T-helper 22 cell (primary cell): ENCODE measurements at places on chromosomes 5 and 9.

DNA sequence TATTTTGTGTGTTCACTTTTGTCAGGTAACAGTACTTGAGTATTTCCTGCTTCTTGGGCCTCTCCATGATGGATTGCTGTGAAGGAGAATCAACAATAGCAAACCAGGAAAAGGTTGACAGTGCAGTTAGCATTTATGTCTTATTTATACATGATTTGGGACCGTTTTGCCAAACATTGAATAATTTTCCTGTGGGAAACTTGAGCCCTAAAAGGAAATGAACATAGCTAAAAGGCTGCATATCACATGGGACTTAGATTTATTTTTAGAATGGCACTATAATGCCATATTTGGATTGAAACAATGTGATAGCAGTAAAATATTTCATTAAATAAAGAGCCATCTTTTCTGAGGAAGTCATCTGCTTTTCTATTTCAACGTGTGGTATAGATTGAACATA is 15.3 kb downstream of the GPR21 start:
- no peak for DNase-seq

DNA sequence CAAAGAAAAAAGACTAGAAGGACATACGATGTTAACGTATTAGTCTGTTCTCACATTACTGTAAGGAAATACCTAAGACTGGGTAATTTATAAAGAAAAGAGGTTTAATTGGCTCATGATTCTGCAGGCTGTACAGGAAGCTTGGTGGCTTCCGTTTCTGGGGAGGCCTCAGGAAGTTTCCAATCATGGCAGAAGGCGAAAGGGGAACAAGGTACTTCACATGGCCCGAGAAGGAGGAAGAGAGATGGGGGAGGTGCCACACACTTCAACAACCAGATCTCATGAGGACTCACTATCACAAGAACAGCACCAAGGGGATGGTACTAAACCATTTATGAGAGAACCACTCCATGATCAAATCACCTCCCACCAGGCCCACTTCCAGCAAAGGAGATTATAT is 110.1 kb downstream of the CARTPT start:
- no peak for DNase-seq

- DNase-seq = no peak
These were observed 209.5 kb upstream of the TARS1 start for GRCh38 chr5:33231214-33231710.

- no peak for DNase-seq
These were observed 141.4 kb downstream of the AOPEP start for GRCh38 chr9:94867842-94868312.

DNA sequence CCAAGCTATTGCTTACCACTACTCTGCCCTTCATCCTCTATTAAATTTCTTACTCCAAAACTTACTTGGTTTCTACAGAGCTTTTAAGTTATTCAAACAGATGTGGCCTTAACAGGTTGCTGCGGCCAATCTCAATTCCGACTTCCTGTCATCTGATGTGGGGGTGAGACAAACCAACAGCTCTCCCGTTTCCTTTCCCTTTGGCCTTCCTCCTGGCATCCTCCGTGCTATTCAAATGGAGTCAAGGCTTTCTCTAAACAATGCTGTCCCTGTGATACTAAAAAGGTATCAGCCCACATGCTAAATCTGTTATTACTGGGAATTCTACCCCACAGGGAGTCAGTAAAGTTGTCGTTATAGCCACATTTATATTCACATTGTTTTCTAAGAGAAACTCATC is 11.8 kb downstream of the RBM18 start:
- DNase-seq = no peak

DNA sequence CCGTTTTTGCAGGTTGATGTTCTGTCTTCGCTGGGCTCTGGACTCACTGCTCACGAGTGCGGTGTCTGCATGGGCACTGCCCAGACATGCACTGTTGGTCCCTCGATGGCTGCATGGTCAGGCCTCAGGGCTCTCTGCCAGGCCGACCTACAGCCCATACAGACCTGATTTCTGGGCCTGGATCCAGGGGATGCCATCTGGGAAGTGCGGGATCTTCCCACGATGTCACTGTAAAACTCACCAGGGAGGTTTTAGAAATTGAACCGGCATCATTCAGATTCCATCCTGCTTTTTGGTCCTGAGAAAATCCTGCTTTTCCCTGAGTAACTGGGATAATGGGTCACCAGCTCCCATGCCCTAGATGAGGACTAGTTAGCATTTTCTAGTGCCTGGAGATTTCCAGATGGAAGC is 9.1 kb downstream of the S1PR3 start:
- no peak for DNase-seq

DNA sequence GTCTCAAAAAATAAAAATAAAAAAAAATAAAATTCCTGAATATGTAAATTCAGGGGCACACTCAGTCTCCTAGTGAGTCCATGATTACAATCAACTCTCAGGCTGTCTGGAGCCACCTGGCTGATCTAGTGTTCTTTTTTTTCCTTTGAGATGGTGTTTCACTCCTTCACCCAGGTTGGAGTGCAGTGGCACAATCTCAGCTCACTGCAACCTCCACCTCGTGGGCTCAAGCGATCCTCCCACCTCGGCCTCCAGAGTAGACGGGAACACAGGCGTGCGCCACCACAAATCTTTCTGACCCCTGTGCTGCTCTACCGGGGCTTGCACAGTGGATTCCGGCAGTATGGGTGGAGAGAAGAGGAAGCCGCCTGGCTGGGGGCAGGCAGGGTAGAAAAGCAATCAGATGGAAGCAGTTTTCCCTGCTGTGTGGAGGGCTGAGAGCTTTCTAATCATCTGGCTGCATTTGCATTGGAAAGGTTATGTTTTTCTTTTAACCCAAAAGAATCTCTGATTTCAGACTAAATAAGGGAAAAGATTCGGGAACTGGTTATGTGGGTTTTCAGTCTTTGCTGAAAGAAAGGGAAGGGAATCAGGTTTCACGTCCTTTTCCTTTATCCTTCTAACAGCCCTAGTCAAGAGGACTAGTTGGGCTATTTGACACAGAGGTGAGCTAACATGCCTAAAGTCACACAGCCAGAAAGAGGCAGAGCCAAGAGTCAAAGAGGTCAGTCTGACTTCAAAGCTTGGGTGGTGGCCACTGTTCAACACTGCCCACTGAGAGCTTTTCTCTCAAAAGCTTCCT is 26.3 kb upstream of the CORO2A start:
- no peak for DNase-seq

GRCh38 chr5:144121577-144121976 is 48.9 kb downstream of the YIPF5 start:
- DNase-seq = no peak

GRCh38 chr5:163821142-163821541 is 315.7 kb downstream of the MAT2B start:
- no peak for DNase-seq

GRCh38 chr5:150622157-150622556 is 18.3 kb upstream of the SYNPO start:
- DNase-seq = no peak

- DNase-seq = no peak
These were observed 24.0 kb downstream of the MYO10 start for GRCh38 chr5:16912080-16912479.

DNA sequence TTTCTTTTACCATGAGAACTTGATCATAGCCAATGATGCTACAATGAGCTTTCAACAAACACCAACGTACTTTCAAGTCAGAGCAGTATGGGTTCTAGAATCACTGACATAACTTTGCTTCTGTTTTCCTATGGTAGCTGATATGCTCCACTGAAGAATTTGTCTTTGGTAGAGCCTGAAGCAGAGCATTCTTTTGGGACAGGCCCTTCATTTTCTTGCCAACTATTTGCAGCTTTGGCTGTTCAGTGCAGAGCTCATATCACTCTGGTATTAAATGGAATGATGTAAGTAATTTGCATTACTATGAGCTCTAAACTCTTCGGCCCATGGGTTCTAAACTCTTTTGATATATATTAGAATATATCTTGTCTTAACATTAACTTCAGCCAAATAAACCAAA is 51.8 kb upstream of the APC start:
- no peak for DNase-seq

- DNase-seq = no peak
These were observed 2.1 kb downstream of the EDIL3 start for GRCh38 chr5:84382363-84383295.

DNA sequence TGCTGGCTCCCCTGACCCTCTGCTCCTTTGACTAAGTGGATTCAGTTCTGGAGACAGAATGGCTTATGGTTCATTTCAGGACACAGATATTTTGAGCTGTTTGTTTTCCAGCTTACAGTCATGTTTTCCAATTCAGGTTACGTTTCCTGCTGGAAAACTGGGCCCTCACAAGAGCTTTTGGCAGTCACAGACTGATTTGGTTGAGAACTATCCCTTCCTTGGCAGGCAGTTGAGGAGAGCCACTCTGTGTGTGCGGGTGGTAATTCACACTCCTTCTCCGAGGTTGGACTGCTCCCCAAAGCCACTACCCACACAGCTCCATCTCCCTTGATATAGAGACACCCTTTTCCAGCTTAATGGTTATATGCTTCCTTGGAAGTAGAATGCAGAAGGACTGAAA is 534.5 kb downstream of the TMEM38B start:
- no peak for DNase-seq

DNA sequence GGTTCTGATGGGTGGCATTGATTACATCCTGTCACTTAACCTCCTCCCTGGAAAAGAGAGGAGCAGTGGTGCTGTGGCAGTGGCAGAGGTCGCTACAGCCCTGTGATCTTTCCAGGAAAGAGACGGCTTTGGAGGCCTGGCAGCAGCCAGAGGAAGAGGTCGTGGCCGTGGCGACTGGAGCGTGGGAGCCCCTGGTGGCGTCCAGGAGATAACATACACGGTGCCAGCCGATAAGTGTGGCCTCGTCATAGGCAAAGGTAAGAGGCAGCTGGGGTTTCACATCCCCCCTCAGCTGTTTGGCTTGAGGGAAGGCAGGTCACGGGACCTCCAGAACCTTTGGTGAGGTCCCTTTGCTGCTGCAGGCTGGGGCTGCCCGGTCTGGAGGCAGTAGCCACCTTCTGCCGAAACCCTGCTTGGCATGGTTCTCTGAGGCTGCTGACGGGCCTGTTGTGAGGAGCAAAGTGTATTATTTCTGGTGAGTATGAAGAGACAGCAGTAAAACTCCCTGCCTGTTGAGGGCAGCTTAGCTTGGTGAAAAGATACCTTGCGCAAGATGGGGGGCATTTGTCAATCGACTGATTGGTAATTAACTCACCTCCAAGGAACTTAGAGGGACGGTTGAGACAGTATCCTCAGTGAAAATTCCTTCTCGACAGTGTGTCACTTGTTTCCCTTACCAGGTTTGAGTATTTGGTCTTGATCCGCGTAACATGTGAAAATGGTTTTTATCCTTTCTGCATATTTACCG is 38.0 kb upstream of the PRDM12 start:
- no peak for DNase-seq

DNA sequence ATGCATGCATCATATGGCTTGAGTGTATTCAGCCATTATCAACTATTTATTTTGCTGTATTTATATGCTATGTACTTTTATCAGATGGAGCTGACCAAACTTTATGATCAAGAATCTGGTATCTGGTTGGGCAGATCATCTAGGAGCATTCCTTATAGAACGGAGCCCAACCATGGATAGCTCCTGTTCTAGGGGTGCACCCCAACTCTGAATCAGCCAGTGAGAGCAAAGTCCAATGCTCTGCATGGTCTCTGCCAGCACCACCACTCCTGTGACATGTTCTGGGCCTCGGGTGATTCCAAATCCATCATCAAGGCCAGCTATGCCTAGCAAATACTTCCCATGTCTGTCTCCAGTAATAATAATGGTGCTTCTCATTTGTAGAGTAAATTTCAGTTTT is 517.5 kb downstream of the AGTPBP1 start:
- DNase-seq = no peak

DNA sequence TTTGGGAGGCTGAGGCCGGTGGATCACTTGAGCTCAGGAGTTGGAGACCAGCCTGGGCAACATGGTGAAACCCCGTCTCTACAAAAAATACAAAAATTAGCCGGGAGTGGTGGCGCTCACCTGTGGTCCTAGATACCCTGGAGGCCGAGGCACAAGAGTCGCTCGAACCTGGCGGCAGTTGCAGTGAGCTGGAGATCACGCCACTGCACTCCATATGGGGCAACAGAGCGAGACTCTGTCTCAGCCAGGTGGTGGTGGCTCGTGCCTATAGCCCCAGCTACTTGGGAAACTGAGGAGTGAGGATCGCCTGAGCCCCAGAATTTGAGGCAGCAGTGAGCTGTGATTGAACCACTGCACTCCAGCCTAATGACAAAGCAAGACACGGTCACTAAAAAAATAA is 2.4 kb upstream of the RFK start:
- no peak for DNase-seq

DNA sequence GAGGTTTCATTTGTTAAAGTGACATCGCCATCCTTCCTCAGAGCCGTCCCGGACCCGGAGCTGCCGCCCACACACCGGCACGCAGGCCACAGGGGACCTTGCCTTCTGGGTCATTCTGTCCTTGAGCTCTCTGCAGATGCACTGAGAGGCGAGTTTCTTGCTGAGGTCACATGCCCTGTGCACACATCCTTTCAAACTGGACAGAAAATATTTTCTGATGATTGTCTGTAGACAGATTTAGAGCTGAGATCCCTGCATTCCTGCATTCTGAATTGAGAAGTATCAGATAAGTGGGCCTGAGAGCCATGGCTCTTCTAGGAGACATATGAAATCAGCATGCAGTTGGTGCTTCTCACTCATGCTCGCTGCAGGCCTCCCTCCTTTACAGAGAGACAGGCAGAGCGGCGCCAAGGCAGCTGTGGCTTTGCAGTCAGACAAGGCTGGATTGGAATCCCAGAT is 25.4 kb downstream of the BOD1 start:
- DNase-seq = no peak

GRCh38 chr9:135410421-135410820 is 69.2 kb upstream of the PPP1R26 start:
- DNase-seq = no peak

GRCh38 chr5:146628950-146629349 is 113.0 kb upstream of the GPR151 start:
- DNase-seq = no peak

DNA sequence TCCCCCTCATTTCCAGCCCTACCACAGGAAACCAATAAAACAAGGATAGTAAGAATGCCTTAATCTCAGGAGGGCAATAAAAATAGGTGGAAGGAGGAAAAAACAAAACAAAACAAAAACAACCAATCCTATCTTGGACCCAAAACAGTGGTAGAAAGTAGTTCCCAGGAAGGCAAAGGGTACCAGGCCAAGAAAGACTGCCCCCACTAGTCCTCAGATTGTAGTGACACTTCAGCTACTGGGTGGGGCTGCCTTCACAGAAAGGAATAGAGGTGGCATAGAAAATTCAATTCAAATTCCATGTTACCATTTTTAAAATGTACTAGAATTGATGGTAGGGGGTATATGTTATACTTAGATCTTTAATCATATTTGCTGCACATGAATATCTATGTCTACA is 59.3 kb downstream of the DPYSL3 start:
- no peak for DNase-seq

DNA sequence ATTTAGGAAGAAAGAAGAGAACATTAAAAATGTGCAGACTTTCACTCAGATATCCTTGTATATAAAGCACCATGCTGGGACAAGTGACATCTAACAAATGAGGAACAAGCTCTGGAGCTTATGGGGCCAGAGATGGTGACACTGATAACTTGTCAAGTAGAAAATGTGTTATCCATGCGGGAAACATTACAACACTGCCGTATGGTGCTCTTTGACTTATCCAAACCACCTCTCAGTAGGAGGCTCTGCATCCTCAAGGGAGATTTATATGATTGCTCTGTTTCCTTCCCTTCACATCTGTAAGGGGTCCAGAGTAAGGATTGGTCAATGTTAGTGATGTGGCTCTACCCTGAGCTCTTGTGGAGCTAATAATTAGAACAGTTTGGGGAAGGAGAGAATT is 23.5 kb downstream of the KCTD16 start:
- DNase-seq = no peak

- no peak for DNase-seq
These were observed 38.6 kb upstream of the GARNL3 start for GRCh38 chr9:127225801-127226625.
